ENCODE measurements at places on chromosomes 1 and 21. TPM values are rescaled to one million over a fixed set of nuclear protein-coding genes. Genes with fewer than 3 reads are reported as not detected.

The TENT5C gene
- total RNA-seq = 0.23 TPM

The LCE3D gene
- not detected for total RNA-seq

The AGT gene
- total RNA-seq = 1.9 TPM

- peaks cover 83% of the 10 kb centered on the region for H3K27me3 ChIP-seq
- H3K36me3 ChIP-seq = no peaks in the 10 kb centered on the region
- peak; percentile 92 for DNase-seq
- H3K4me3 ChIP-seq = peak overlapping the region; percentile 42
These were observed 2.8 kb downstream of the HES3 start for GRCh38 chr1:6246497-6247467.

Data from mesothelial cell of epicardium (in vitro differentiated cells).